Islet precursor cell (in vitro differentiated cells): ENCODE measurements at places on chromosomes 1 and 21.
A peak's percentile ranks its signal among the peaks of the same experiment; 100 is the strongest.

DNA sequence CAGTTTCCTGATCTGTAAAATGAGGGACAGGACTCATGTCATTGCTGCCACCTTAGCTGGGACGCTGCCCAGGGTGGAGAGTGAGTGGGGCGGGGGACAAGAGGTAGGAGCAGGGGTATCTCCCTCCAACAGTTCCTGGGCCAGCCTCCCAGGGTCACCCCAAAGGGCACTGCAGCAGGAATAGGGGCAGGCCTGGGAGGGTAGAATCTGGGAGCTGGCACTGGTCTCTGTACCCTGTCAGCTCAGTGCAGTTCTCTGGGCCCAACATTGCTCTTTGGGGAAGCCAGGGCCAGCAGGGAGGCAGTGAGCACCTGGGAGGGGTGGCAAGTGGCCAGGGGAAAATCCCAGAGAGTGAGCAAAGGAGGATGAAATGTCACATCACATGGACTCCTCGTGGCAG lies 55.8 kb downstream of the ELK4 start:
- DNase-seq = peak; percentile 22

DNA sequence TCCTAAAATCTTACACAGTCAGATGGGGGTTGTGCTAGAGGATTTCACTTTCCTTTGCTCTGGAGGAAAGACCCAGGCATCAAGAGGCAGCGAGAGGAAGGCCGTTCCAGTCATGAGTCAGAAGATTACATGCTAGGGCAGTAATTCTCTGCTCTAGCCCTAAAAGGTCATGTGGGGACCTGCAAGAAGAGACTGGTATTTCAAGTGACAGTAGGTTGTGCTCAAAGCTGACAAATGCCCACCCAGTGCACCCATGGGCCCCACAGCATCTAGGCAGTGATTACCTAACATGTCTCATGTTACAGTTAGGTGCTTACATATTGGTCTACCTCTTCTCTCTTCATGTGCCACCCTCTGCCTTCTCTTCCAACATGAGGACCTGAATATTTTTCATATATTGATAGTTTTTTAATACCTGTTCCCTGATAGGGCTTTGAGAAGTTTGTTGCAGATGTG lies 99.7 kb upstream of the BEND5 start:
- DNase-seq = peak; percentile 79

DNA sequence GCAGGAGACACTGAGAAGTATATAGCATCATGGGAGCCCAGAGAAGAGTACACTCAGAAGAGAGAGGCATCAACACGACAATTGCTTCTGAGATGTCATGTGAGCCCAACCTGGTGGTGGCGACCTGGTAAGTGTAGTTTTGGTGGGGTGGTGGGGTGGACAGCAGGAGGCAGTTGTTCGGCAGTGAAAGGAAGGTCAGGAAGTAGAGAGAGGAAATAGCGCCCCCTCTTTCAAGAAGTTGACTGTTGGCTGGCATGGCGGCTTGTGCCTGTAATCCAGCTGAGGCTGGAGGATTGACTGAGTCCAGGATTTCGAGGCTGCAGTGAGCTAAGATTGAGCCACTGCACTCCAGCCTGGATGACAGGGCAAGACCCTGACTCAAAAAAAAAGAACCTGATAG lies 12.6 kb downstream of the RSPO1 start:
- DNase-seq = no peak

GRCh38 chr1:201406831-201407406 lies 7.8 kb upstream of the LAD1 start:
- no peak for DNase-seq

GRCh38 chr1:154974102-154974807 lies at the start of gene CKS1B:
TSS of gene CKS1B (plus strand) at chr1:154974681. CDS start at chr1:154974746, 65 bp downstream.
- peak; percentile 100 for DNase-seq

DNA sequence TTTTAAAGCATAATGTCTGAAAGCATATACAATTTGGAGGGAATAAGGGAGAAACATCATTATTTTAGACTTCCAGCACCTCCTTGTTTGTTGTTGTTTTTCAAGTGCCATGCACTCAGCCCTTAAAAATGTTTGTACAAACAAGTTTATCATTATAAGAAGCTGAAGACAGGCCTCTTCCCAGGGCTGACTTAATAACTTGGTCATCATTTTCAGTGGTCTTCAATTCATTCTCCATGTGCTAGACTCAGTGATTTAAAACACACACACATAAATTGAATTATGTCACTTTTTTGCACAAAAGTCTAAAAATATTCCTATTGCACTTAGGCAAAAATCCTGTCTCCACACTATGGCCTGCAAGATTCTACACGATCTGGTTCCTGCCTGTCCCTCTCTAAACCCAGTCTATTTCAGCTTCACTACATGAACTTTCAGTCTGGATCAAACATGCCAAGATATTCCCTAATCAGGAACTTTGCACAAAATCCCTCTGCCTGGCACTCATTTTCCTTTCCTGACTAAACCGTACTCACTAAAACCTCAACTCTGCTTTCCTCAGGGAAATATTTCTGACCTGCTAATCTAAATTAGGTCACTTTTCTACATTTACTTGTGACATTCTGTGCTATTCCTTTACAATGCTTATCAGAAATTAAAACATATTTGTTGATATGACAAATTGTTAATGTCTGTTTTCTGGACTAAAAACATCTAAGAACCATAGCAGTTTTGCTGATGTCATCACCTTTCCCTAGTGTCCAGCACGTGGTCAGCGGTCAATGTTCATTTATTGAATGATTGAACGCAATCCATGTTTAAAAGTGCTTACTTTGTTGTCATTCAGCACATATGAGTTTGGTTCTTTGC lies 14.8 kb upstream of the GBP5 start:
- no peak for DNase-seq

- no peak for DNase-seq
These were observed 294.1 kb upstream of the SNX7 start for GRCh38 chr1:98367426-98367825.

DNA sequence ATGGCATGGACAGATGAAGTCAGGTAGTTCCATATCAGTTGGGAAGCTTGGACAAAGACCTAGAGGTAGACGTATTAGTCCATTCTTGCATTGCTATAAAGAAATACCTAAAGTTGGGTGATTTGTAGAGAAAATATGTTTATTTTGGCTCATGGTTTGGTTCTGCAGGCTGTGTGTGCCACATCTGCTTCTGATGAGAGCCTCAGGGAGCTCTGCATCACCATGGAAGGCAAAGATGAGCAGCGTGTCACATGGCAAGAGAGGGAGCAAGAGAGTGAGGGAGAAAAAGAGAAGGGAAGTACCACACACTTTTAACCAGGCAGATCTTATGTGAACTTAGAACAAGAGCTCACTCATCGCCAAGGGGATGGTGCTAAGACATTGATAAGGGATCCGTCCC lies 9.0 kb downstream of the TSACC start:
- DNase-seq = no peak

DNA sequence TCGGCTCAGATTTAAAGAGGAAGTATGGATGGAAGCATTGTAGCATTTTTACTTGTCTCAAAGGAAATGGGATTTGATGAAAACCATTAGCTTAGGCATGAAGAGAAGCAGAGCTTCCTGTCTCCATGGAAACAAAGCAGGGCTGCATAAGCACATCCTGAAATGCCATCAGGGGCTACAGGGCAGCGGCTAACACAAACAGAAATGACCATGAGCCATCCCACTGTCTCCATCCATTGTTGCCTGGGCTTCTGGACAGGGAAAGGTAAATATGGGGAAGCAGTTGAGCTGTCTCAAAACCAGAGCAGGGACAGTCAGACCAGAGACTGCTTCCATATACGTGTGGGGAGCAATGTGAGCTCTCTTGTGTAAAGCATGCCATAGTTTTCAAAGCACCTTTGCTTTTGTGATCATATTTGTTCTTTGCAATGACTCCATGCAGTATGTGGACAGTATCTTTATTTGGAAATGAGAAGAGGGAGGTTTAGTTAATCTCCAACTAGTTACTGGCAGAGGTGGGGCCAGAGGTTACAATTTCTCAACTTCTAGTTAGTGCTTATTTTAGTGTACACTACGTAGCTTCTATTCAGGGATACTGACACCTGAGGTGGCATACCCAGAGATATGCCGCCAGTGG lies 176.1 kb downstream of the CACNA1E start:
- no peak for DNase-seq
